ENCODE measurements at places on chromosomes 6 and 20.

DNA sequence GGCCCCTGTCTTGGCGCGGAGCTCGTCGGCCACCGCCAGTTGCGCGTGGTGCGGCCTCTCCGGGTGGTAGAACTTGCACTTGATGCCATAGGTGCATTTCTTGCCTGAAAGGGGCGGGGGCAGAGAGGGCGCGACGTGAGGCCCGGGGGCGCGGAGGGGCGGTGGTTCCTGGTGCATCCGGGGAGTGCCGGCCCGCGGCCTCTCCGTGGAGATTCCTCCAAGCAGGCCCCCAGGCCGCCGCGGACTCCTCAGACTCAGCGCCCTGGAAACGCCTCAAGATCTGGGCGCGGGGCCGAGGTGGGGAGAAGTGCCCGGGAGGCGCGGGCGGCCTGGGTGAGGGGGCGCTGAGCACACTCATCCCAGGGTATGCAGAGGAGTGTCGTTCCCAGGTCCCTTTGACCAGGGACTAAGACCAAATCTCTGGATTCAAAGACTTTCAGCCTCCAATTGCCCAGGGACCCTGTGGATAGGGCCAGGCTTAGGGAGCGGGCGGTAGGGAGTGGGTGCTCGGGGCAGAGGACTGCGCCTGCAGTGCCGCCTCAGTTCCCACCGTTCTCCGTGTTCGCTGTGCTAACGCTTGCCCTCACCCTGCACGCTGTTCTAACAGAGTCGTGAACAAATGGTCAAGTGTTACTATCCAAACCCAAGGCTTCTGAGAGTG lies 33.3 kb downstream of the ZC3H12D start:
- DNase-seq = no peak

GRCh38 chr6:43739642-43740091 lies 30.3 kb upstream of the VEGFA start:
- DNase-seq = no peak

DNA sequence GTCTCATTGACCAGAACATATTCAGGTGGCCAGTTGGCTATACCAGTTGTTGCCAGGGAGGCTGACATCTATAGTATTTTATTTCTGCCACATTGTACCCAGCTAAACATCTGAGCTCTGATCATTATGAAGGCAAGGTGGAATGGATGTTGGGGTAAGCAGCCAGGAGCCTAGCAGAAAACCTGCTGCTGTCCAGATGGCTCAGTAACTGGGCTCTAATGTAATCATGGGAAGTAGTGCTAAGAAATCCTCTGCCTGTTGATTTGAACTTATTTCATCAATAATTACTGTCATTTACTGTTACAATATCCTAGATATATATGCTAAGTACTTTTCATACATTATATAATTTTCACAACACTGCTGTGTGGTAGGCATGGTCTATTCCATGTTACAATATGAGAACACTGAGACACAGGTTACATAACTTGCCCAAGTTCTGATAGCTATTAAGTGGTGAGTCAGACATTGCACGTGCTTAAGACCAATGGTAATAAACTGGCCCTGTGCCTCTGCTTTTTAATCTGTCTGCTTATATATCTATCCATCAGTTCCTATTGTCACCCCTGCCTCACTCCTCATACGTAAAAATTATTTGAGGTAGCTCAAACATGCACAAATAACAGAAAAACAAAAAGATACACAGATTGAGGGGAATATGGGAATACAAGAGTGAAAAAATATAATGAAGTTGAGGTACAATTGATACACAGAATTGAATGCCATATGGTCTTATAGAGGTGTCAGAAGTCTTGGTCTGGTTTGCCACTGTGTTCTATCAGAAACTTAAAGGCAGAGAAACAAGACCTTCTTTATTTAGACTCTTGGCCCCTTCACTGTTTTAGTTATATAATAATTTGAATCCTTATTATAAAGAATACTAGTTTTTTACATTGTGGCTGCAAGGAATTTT lies 25.2 kb downstream of the TBPL1 start:
- DNase-seq = no peak

DNA sequence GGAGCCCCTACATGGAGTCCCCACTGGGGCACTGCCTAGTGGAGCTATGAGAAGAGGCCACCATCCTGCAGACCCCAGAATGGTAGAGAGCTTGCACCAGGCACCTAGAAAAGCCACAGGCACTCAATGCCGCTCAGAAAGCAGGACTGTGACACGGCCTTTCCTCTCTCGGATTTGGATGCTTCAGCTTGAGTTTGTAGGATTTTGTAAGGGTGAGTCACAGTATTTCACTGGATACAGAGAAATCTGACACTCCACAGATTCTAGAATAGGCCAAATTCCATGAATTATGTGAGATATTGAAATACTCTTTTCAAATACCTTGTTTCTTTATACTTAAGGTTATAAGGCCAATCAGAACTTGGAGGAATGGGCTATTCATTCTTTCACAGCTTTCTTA lies 424.5 kb downstream of the HTR1B start:
- DNase-seq = no peak

- DNase-seq = no peak
Measured at GRCh38 chr6:37010402-37010892, 5.0 kb downstream of the FGD2 start.

DNA sequence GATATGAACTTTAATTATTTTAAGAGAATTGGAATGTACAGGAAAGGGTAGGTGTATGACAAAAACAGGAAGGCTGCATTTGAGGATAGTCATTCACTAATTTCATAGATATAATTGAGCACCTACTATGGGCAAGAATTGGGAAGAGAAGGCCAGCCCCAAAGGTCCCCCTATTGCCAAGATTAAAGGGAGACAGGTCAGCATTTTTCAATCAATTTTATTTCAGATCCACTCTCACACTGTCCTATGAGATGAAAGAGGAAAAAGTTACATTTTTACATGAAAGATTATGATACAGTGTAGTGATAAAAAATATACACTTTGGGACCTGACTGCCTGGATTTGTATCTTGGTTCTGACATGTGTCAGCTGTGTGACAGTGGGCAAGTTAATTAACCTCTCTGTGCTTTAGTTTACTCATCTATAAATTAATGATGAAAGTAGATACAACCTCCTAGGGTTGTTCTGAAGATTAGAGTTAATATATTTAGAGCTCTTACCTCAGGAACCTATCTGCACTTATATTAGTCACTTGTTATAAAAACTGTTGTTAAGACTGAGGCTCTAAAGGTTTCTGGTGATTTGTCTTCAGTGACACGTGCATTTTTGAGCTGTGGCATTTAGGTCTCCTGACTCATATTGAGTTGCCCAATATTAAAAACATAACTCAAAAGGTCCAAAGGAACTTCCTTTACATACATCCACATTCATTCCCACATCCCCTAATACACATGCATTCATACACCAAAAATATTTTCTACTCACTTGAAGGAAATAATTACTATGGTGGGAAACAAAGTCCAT lies 45.7 kb downstream of the SCGN start:
- DNase-seq = no peak

DNA sequence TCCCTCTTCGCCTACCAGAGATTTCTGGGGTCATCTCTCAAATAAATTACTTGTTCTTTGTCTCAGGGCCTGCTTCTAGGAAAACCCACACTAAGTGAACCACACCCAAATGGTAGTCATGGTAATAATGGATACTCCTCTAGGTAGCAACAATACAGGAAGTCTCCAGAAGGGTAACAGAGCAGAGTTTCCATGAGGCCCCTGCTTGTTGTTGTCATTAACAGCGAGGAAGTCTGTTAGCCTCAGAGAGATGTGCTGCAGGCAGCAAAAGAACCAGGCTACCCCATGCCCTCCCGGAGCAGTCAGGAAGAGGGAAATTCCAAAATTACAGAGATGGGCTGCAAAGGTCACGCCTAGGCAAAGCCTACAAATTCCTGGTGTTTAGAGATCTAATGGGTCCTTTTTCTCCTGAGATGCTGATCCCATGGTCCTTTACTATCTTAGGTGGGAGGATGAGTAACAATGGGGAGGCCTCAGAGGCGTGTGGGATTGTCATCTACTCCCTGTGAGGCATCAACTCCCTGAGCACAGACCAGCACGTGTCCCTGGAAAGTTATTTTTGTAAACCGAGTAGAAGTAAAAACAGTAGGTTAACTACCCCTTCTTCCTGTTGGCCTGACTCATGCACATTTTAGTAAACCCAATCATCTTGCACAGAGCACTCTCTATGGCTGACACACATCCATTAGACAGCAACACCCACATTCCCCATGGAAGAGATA lies 10.1 kb downstream of the ISM1 start:
- DNase-seq = no peak

DNA sequence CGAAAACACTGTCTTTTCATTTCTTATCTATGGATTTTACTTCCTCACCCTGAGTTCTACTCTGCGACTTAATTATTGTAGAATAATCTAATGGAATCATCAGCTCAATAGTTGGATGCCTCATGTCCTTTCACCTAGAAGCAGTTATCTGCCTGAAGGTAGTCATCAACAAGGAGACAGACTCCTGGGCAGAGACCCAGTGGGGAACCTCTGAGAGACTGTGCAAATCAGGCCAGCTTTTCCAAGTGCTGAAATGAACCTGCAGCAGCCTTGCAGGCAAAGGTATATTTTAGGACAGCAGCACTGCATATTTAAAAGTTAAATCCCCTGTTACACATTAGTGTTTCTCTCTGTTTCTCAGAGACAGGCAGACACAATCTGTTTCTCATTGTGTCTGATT lies 99.7 kb upstream of the STMND1 start:
- no peak for DNase-seq

DNA sequence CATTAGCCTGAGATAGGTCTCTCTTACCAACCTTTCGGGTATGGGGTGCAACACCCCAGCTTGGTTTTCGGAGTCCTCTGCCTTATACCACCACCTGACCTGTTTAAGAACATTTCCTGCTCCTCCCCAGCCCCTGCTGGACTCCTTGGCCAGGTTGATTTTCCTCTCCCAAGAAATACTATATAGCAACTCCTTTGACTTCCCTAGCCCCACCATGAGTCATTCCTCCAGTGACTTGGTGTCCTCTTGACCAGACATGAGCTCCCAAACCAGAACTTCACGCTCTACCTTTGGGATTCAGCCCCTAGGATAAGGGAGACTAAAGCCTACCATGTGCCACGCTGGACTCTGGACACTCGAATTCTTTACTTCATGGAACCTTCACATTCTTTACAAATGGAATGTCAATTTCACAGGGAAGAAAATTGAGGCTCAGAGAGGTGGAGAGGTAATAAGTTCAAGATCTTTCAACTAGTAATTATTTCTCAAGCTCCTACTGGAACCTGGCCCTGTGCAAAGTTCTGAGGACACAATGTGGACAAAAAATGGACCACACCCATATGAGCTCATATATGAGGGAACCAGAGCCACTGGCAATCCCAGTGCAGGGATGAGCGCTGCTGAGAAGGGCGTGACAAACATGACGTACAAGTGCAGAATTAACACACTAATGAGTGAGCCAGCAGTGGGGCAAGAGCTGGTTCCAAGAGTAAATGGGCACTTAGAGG lies 48.2 kb downstream of the SIRPA start:
- DNase-seq = no peak

- no peak for DNase-seq
Measured at GRCh38 chr20:60096166-60096565, 137.9 kb downstream of the CDH26 start.

GRCh38 chr20:32189691-32190615 lies 17.6 kb downstream of the PLAGL2 start:
- DNase-seq = no peak

DNA sequence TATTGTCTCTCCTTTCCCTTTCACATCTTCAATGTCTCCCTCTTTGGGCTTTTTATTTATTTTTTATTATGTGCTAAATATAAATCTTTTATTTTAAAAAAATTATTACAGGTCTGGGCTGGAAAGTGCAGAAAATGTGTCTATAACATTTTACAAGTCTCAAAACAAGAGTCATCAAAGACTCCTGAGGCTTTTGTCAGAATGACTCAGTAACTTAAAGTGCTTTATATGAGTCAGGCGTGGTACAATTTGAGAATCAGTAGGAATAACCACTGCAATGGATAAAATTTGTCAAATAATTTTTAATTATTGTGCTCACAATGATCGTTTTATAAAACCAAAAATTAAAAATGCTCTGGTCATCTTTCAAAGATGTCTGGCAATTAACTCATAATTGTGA lies 193.9 kb downstream of the MMUT start:
- DNase-seq = no peak

- peak; percentile 88 for DNase-seq
Measured at GRCh38 chr6:41625442-41625841, 12.8 kb upstream of the MDFI start.

GRCh38 chr6:43310134-43310533 lies 1.5 kb upstream of the CRIP3 start:
- DNase-seq = no peak

DNA sequence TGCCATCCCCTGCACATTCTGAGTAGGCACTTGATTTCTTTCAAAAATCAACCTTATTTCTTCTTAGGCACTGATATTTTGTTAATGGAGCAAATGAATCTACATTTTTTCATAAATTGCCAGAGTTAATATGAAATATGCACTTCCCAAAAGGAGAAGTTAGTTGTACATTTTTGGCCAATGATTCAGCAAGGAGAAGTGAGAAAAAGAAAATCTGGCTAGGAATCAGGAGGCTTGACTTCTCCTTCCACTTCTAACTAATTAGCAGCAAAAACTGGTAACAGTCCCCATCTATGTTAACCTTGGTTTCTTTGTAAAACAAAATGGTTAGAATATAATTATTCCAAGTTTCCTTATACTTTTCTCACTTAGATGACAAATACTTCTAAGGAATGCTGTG lies 7.0 kb upstream of the DSE start:
- DNase-seq = no peak

GRCh38 chr6:109944448-109944847 lies 33.7 kb upstream of the GPR6 start:
- no peak for DNase-seq

- no peak for DNase-seq
Measured at GRCh38 chr6:168908887-168909286, 344.8 kb downstream of the THBS2 start.

- DNase-seq = no peak
Measured at GRCh38 chr6:25981568-25982263, 19.1 kb downstream of the TRIM38 start.

DNA sequence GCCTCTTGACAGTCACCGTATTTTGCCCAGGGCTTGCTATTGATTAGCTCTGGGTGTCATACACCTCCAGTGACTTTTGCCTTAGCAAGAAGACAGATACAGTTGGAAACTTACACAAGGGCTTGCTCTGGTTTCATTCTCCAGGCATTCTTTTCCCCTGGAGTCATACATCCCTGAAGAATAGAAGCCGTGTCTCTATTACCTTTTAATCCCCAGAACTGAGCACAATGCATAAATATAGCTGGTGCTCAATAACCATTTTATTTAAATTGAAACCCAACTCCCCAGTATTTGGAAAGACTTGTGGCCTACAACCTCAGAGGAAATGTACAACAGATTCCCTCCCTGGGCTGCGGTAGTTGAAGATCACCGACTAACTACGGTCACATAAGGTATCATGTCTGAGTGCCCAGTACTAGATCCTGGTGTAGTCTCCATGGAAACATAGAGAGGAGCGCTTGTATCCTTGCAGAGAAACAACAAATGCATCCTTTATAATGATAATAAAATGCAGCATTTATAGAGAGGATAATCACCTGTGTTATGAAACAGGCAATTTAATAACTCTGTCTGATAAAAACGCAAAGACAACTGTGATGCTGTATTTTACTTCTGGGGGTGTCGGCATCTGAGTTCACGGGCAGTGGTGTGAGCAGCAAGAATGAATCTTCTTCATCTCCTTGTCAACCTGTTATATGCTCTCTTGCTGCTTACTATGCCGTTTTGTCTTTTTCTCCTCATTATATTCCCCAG lies 401.2 kb upstream of the AGPAT4 start:
- no peak for DNase-seq
